ENCODE measurements at places on chromosomes 11 and 22. TPM values are rescaled to one million over a fixed set of nuclear protein-coding genes. Genes with fewer than 3 reads are reported as not detected.

Gene IL17REL
- 0.09 TPM for total RNA-seq

Gene FREY1
- 2.2 TPM for total RNA-seq

Gene MS4A15
- total RNA-seq, result not detected

Gene TRIM48
- not detected for total RNA-seq

Gene THY1
- 2.8 TPM for total RNA-seq
